ENCODE measurements at places on chromosomes 6 and 20.

- DNase-seq, result no peak
Observed at GRCh38 chr6:158912655-158913054, 87.3 kb downstream of the RSPH3 start.

GRCh38 chr6:154800338-154800737, 67.1 kb downstream of the SCAF8 start:
- no peak for DNase-seq

DNA sequence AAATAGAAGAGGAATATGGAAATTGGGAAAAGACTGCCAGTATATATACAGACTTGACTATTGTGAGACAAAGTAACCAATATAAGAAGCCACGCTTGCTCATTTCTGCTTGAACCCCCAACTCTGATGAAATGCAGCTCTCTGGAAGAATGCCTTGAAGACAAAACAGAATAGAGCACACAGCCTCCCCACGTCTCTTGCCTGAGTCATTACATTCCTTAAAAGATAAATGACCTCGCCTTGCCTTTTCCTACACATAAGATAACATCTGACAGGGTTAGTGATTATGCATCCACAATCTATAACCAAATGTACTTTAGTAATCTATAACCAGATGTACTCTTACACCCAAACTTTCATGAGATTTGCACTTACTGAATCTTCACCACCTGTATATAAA, 141.1 kb upstream of the EEF1E1 start:
- DNase-seq, result no peak

- no peak for DNase-seq
Observed at GRCh38 chr20:6974838-6975237, 207.4 kb downstream of the BMP2 start.

- DNase-seq, result no peak
Observed at GRCh38 chr20:53896041-53896440, 174.4 kb downstream of the BCAS1 start.

- DNase-seq, result no peak
Observed at GRCh38 chr6:11161031-11161956, 49.8 kb upstream of the ERVFRD-1 start.

DNA sequence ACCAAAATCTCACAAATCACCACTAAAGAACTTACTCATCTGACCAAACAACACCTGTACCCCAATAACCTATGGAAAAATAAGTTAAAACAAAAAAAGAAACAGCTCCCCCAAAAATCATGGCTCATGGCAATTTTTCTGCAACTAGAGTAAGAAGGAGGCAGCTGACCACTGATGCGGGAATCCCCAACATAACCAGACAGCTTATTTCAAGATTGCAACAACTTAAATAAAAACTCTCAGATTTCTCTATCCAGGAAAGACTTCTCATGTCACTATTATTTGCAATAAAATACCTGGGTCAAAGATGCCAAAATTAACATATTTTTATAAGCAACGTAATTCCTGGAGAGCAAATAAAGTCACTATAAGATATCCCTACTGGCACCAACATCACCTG, 128.1 kb upstream of the LY86 start:
- DNase-seq, result no peak

GRCh38 chr6:85124472-85125354, 325.2 kb upstream of the NT5E start:
- DNase-seq, result no peak

- peak; percentile 11 for DNase-seq
Observed at GRCh38 chr20:64114356-64114971, 7.1 kb upstream of the NPBWR2 start.

GRCh38 chr6:116931456-116931855, 54.4 kb downstream of the RFX6 start:
- DNase-seq, result no peak

GRCh38 chr6:111757342-111757741, 115.9 kb downstream of the FYN start:
- DNase-seq, result no peak

DNA sequence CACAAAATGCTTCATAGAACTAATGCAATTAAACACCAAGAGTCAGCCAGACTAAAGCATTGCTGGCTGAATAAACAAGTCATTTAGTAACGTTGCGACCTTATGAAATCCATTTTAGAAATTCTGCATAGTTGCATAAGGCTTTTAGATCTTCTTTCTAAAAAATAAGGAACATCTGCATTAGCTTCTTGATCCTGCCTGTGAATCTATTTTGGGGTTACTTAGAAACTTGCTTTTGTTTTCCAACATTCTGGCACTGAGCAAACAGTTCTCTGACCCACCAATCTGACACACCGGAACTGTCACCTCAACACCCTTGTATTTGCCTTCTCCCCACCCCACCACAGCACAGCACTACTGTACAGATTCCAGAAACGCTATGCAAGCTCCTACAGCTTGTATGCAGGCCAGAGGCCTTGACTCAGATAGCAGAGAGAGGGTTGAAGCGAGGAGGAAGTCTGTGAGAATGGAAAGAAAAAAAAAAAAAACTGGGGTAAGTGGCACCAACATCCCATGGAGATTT, 55.0 kb downstream of the KIF13A start:
- DNase-seq, result no peak

DNA sequence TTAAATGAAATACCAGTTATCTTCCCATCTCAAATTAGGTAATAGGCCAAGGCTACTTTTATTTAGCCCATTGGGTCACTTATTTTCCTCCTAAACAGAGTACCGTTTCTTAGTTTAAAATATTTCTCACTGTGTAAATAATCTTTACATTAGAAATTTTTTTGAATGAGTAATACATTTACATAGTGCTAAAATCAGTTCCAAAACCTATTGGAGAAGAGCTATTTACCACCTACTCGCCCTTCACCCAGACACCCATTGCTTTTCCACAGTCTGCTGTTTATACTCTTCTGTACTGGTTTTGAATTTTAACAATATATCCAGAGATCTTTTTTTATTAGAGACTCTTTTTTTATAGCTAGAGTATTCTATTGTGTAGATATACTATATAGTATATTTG, 36.9 kb downstream of the MCM8 start:
- DNase-seq, result no peak

DNA sequence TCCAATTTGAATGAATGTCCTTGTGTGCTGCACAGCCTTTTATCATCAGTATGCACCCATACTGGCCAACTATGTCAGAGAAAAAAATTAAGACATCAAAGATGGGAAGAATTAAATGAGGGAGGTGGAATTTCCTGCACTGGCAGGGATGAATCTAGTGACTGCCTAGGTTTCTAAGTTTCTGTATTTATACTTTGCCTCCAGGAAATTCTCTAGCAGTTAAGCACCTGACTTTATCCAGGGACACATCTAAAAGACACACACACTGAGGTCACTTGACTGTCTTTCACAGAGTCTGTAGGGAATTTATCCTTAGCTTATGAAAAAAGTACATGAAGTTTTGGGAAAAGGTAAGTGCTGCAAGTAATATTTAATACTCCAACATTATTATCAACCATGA, 636.5 kb upstream of the PTCHD4 start:
- DNase-seq, result no peak

DNA sequence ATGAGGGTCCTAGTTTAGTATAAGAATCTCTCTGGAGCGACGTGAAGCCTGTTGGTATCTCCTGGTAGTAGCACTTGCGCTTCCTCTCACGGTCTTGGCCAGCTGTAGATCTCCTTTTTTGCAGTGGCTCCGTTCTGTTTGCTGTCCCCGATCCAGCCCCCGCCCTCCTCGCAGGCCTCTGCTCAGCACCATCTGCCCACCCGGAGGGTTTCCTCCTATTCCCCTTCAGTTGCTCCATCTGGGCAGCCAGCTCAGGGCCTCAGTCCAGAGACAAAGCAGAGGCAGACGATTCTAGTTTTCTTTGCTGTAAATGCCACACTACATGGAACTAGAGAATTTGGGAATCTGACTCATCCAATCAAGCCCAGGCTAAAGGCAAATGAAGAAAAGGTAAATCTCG, 126.6 kb downstream of the TIAM2 start:
- no peak for DNase-seq

GRCh38 chr20:14012671-14013070, 17.4 kb downstream of the MACROD2 start:
- no peak for DNase-seq

DNA sequence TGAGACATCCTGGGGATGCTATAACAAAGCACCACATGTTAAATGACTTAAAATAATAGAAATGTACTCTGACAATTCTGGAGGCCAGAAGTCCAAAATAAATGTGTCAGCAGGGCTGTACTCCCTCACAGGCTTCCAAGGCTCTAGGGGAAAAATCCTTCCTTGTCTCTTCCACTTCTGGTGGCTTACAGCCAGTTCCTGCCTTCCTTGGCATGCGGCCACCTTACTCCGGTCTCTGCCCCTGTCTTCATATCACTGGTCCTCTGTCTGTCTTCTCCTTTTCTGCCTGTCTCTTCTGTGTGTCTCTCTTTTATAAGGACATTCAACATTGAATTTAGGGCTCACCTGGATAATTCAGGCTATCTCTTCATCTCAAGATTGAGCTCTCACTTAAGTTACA, 155.3 kb upstream of the SYNCRIP start:
- no peak for DNase-seq

DNA sequence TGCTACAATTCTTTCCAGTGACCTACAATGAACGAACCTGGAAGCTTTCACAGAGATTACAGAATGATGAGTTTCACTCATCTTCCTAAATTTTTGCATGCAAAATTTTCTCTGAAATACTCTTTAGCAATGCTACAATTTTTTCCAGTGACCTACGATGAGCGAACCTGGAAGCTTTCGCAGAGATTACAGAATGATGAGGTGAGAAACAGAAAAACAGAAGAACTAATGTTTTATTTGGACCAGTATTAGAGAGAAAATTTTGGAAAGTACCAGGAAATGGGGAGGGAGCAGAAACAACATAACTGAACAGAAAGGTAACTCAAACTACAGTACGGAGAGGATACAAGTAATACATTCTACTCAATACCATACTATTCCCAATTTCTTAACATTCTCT, 75.0 kb downstream of the IBTK start:
- no peak for DNase-seq

DNA sequence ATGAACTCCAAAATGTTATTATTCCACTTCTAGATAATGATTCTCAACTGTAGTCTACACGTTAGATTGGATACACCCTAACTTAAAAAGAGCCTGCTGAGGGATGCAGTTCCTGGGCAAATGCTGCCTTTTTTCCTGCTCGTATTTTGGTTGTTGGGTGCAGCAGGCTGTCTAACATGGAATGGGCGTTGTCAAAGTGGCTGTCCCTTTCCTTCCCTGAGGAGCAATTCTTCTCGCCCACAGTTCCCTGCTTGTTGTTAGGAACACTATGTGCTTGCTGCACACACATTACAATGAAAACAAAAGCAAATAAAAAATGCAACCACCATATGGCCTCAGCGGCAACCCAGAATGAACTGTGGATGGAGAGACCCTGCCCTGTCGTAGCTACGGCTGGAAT, 1.7 kb upstream of the ADGRF5 start:
- DNase-seq, result no peak

DNA sequence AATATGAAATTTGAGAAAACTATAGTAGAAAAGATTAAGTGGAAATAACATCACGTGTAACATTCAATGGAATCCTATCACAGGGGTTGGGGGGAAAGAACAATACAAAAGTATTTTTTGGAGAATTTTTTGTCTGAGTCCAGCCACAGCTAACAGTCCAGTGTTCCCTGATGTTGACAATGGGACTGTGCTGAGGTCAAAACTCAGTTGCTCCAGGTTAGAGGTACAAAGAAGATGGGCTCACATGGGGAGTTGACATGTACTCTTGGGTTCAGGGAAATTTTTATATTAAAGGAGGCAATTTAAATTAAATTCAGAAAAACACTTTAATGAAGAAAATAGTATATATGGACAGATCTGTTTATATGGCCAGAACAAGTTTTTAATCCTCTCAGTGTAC, 995 bp downstream of the MYCT1 start:
- no peak for DNase-seq

- no peak for DNase-seq
Observed at GRCh38 chr6:14271789-14272736, 154.5 kb downstream of the CD83 start.

- DNase-seq, result no peak
Observed at GRCh38 chr6:163738304-163738703, 323.8 kb downstream of the QKI start.

- DNase-seq, result no peak
Observed at GRCh38 chr20:51420111-51420510, 122.4 kb downstream of the NFATC2 start.

GRCh38 chr6:30325150-30325872, 1.4 kb upstream of the TRIM39 start:
- DNase-seq, result peak; percentile 88

- no peak for DNase-seq
Observed at GRCh38 chr20:21388566-21388965, 8.8 kb downstream of the NKX2-4 start.

GRCh38 chr6:151148111-151148510, 91.7 kb upstream of the AKAP12 start:
- no peak for DNase-seq

DNA sequence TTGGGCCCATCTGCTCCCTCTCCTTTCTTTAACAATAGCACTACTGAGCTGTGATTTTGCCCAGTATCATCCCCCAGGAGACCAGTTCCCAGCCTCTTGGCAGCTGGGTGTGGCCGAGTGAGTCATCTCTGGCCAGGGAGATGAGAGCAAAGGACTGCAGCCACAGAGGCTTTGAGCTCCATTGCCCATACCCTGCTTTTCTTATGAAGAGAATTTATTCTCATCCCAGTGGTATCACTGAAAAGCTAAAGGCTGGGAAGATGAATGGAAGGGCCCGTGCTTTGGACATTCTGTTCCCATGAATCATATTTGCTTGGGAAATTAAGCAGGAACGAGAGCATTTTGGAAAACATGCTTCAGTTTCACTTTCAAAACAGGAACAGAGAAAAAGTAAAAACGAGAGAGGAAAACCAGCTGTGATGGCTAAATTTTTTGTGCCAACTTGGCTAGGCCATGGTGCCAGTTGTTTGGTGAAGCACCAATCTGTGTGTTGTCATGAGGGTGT, 14.9 kb downstream of the CST3 start:
- DNase-seq, result no peak
